ENCODE measurements at places on chromosomes 11 and 22.

DNA sequence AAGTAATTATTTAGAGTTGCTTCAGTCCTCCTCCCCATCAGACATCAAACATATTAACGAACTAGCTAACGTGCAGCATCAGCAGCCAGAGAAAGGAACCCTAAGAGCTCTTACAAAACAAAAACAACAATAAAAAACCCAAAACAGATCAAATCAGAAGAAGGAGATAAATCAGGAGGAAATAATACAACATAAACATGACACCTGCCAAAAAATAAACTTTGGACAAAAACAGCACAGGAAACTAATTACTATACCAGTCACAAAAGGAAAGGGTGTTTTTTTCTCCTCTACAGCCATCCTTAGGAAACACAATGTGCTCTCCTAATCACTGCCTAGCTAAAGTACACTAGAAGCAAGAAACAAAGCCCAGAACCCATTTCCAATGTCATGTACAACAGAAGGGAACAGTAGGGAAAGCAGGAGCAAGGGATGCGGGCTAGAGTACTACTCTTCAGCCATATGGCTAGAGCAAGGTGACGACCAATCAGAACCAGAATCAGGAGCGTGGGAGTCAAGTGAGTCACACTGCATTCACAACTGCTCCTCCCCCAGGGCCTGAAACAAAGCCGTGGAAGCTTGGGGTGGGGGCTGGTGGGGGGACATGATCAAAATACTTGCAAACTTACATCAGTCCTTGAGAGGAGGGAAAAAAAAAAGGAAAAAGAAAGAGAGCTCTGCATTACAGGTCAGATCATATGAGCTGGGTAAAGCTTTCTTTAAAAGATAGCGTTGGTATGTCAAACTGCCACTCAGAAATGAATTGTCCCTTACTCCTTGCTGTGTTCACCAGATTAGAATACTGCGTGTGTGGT is 60.4 kb downstream of the LARGE2 start:
- DNase-seq = no peak

DNA sequence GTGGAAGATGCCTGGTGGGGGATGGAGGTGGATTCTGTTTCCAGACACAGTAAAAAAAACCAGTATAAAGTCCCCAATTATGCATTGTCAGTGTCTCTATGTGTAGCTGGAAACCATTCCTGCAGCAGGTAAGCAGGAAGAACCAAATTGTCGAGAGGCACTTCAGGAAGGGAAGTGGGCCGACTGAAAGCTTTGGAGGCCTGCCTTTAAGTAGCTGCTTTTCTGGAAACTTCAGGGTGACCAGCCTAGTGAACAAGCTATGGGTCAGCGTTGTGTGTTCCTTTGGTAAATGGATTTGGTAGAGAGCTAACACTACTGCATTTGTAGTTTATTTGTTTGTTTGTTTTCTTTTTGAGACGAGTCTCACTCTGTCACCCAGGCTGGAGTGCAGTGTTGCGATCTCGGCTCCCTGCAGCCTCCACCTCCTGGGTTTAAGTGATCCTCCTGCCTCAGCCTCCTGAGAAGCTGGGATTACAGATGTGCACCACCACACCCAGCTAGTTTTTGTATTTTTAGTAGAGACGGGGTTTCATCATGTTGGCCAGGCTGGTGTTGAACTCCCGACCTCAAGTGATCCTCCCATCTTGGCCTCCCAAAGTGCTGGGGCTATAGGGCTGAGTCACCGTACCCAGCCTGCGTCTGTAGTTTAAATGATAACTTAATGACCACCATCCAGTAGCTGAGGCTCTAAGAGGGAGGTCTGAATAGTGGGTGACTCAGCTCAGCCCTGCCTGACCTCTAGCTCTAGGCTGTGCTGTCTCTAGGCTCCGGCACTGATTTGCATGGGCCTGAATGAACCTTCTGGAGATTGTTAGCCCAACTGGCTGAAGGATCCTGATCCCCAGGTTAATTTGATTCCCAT is 12.8 kb downstream of the PTPRJ start:
- no peak for DNase-seq

GRCh38 chr11:69855421-69855820 is 36.2 kb upstream of the FGF3 start:
- no peak for DNase-seq

- no peak for DNase-seq
Measured at GRCh38 chr11:16337421-16338213, 18.7 kb downstream of the SOX6 start.

DNA sequence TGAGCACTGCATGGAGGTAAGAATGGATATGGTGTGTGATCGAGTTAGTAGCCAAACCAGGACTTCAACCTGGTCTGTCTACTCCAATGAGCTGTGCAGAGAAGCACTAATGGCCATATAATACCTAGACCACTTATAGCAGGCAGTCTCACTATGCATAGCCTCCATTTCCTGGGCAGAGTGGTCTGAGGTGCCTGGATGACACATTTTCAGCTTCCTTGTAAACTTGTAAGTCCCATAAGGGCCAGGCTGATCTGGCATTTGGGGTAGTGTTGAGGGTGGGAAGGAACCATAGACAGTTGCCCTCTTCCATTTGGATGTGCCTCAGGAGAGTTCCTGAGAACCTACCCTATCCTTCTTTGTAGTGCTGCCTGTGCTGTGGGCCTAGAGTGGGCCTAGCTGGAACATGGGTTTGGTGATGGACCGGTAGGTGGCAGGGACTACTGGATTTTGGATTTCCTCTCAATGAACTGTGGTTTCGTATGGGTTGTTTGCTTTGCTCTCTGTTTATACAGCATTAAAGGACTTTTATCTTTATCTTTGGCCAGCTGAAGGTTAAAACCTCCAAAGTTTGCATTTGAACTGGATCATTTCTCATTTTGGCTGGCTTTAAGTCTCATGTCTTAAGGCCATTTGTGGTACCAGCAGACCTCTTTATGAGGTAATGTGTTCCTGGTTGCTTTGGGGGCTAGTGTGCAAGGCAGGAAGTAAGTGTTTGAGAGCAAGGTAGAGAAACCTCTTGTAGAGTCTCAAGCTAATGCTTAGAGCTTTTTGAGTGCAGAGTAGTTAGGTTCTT is 86.9 kb downstream of the STIM1 start:
- DNase-seq = no peak

- DNase-seq = no peak
Measured at GRCh38 chr11:71543866-71544265, 4.4 kb upstream of the KRTAP5-9 start.

DNA sequence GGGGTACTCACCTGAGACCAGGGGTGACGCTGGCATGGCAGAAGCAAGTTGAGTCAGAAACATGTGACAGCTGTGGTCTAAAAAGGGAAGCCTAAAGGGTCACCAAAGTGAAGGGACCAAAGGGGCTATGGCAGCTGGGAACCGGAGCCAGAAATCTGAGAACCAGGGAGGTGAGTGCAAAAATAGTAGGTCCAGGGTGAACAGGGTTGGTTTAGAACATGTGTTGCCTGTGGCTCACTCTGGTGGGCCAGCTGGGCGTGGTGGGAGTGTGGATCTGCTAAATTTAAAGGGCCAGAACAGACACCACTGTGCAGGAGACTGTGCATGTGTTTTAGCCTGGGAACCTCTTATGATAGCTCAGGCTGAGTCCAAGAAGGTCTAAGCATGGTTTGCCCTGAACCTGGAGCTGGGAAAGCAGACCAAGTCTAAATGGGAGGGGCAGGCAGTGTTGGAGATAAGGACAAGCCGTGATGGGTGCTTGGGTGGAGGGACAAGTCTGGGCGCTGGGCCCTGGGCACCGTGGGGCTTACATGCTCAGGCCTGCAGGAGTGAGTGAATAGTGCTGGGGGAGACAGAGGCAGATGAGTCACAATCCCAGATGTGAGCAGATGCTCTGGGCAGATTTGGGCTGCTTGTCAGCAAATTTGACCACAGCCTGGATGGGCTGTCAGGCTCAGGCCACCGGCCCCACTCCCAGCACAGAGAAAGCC is 41.4 kb upstream of the ZBED5 start:
- DNase-seq = no peak

DNA sequence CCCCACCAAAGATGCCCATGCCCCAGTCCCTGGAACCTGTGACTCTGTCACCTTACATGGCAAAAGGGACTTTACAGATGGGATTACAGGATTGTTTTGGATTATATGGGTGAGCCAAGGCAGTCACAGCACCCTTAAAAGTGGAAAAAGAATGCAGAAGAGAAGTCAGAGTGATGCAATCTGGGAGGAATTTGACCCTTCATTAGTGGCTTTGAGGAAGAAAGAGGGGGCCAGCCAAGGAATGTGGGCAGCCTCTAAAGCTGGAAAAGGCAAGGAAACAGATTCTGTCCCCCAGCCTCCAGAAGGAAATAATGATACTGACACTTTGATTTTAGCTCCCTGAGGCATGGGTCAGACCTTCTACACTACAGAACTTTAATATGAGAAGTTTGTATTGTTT is 257.3 kb upstream of the ISX start:
- no peak for DNase-seq

GRCh38 chr22:44107340-44107739 is 73.4 kb upstream of the PARVG start:
- no peak for DNase-seq

- DNase-seq = no peak
Measured at GRCh38 chr22:37105154-37105553, 4.4 kb downstream of the TMPRSS6 start.

- no peak for DNase-seq
Measured at GRCh38 chr22:19604711-19605268, 80.6 kb upstream of the CLDN5 start.

DNA sequence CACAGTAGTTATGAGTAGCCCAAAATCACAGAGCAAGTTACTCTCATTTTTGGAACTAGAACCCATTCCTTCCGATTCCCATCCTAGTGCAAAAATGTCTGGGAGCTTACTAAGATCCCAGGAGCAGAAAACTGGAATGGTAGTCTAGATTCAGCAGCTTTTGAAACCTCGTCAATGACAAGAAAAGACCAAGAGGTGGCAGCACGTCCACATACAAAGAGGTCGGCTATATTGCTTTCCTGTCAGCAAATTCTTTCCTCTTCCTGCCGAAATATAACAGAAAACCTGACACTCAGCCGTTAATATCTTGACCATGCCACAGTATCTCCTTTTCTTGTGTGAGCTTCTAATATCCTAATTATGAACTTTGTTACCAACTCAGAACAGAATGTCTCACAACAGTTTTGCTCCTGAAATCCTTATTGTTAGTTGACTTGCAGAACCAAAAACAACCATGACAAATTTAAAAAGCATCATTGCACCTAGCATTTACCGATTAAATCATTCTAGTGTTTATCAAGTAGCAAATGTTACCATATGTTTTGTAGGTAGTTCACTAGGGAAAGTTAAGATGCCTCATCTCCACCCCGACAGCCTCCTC is 92.8 kb upstream of the OR9G4 start:
- DNase-seq = peak; percentile 40

- DNase-seq = no peak
Measured at GRCh38 chr11:3162410-3163240, 2.5 kb downstream of the OSBPL5 start.

GRCh38 chr22:38180841-38181452 is 683 bp downstream of the PLA2G6 start:
- no peak for DNase-seq

DNA sequence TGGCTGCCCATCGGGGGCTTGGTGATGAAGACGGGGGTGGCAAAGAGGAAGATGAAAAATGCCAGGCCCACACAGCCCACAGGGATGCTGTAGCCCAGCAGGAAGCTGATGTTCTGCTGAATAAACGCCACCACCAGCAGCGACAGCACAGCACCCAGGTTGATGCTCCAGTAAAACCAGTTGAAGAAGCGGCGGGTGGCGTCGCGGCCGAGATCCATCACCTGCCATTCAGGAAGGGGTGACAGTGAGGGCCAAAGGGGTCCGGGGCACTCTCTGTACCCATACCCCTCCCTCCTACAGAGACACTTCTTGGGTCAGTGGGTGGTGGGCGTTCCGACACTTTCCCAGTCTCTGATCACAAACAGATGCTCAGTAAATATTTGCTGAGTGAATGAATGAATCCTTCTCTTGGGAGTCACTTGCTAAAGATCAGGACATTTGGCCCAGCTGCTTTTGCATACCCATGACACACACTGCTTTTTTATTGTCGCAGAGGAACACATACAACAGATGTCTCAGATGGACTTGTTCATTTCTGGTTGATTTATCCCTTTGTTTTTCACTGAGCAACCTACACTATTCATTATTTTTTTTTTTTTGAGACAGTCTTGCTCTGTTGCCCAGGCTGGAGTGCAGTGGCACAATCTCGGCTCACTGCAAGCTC is 5.2 kb downstream of the SLC15A3 start:
- no peak for DNase-seq

DNA sequence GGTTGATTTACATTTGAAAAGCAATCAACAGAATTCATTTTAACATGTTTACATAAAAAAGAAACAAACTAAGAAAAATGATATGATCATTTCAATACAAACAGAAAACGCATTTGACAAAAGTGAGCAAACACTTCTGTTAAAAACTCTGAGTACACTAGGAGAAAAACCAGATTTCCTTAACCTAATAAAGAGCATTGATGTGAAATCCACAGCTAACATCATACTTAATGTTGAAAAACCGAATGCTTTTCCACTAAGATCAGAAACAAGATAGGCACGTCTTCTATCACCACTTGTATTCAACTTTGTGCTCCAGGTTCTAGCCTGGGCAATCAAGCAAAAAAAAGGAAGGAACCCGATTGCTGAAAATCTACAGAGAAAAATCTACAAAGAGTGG is 227.6 kb downstream of the SBF2 start:
- DNase-seq = no peak

GRCh38 chr11:71563406-71563805 is 2.0 kb upstream of the KRTAP5-10 start:
- DNase-seq = no peak

DNA sequence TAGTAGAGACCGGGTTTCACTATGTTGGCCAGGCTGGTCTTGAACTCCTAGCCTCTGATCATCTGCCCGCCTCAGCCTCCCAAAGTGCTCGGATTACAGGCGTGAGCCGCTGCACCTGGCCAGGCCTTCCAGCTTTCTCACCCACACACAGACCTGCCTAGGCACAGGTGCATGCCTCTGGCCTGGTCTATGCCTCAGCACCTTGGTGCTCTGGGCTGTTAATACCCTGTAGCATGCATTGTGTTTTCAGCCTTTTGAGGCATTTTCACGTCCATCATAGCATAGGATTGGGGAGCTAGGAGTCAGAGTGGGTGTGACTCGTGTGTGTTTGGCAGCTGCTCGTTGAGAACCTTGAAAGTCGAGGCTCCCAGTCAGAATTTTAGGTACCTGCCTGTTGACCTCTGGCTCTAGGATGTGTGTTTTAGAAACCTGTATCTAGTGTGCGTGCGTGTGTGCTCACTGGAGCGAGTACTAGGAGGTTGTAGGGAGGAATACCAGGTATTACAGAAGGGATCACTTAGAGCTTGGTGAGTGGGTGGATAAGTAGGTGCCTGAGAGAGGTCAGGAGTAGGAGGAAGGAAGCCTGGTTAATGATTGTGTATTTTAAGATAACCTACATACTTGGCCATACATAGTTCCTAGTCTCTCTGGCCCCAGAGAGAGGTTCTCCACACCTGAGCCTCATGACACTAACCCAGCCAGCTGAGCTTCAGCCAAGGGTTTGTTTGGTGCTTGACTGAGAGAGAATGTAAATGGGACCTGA is 20.0 kb downstream of the CRKL start:
- no peak for DNase-seq

- DNase-seq = no peak
Measured at GRCh38 chr11:22634897-22635629, 9.4 kb upstream of the FANCF start.

- no peak for DNase-seq
Measured at GRCh38 chr22:35610741-35611140, 6.4 kb downstream of the MB start.

- no peak for DNase-seq
Measured at GRCh38 chr11:126588630-126589491, 233.4 kb downstream of the ST3GAL4 start.
